ENCODE measurements at places on chromosomes 12 and 14. TPM values are rescaled to one million over a fixed set of nuclear protein-coding genes. Genes with fewer than 3 reads are reported as not detected.

DNA sequence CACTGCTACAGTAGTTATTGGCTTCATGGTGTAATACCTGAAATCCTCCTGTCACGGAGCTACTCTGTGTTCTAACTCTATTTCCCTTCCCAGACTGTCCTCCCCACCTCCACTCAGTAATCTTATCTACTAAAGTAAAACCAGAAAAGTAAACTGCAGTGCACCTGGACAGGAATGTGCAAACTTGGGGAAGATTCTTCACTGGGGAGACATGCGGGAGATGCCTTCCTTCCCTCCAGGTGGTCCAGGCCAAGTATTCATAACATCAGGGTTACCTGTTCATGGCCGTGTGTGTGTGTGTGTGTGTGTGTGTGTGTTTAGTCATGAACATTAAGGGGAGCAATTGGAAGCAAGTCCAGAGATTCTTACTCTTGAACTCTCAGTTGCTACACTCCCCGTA lies 84.1 kb downstream of the IFNG start:
- DNase-seq: no peak

GRCh38 chr14:84751745-84752144 lies 778.2 kb upstream of the FLRT2 start:
- no peak for DNase-seq

- no peak for DNase-seq
Measured at GRCh38 chr12:132559652-132560363, 50.6 kb downstream of the LRCOL1 start.

DNA sequence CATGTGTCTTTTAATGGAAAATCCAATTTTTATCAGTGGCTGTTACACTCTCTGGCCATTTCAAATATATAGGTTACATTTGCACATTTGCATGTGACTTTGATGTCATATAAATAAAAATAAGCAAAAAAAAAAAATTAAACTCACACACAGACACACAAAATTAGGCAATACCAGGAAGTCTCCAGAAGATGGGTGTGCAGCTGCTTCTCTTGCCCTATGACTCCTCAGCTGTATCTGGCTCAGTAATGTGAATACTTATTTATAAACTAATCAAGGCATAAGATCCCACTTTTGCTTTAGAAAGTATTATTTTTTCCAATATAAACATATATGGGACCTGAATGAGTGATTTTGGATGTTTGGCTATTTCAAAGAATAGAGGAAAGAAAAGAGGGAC lies 461.1 kb downstream of the LRIG3 start:
- DNase-seq: no peak

The SYCP3 gene
- 0.71 TPM for total RNA-seq

The C12orf50 gene
- total RNA-seq: not detected

All from lower lobe of right lung (tissue), 2 donors.